Activated CD8-positive, alpha-beta memory T cell treated with anti-CD3 and anti-CD28 coated beads for 1 hour (primary cell): ENCODE measurements at places on chromosomes 7 and 10.

DNA sequence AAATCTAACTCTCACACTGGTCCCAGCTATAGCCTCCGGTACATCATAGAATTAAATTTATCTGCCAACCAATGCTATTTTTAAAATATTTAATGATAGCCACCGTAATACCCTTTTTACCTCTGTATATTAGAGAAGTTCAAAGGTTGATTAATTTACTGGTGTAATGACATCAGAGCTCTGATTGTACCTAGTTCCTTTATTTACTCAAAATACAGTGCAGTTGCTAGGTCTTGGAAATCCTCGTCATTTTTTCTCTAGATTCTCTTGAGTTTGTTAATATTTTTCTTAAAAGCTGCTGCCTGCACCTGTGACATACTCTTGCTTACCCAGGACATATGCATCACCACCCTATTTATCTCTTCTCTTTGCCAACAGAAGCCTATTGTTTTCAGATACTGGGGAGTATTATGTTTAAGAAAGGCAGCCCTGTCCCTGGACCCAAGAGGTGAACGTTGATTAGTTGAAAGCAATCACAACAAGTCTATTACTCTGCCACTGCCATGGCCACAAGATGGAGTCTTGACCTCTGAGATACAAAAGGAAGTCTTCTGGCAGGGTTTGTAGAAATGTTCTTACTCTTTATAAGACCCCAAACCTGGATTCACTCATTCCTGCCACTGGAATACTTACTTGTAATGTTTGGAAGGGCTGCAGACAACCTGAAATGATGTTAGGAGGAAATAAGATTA lies 25.6 kb upstream of the TMEM26 start:
- no peak for DNase-seq

- DNase-seq, result no peak
Measured at GRCh38 chr10:9900751-9901150, 1116.9 kb upstream of the CELF2 start.

DNA sequence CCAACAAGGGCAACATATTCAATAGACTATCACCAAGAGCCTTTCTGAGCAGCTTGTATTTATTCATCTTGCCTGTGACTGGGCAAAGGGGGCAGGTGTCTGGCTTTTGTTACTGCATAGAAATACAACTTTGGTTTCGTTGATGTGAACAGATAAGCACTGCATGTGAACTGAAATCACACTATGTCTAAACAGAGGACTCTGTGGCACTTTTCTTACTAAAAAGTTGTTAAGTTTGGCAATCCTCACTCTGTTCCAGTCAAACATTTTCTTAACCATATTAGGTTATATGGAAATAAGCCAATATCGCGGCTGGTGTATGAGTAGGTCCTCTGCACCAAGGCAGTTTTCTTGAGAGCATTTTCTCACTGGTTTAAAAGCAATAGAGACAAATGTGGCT lies 48.5 kb downstream of the CALD1 start:
- no peak for DNase-seq

- DNase-seq, result no peak
Measured at GRCh38 chr10:74179111-74179710, 28.2 kb downstream of the ADK start.

DNA sequence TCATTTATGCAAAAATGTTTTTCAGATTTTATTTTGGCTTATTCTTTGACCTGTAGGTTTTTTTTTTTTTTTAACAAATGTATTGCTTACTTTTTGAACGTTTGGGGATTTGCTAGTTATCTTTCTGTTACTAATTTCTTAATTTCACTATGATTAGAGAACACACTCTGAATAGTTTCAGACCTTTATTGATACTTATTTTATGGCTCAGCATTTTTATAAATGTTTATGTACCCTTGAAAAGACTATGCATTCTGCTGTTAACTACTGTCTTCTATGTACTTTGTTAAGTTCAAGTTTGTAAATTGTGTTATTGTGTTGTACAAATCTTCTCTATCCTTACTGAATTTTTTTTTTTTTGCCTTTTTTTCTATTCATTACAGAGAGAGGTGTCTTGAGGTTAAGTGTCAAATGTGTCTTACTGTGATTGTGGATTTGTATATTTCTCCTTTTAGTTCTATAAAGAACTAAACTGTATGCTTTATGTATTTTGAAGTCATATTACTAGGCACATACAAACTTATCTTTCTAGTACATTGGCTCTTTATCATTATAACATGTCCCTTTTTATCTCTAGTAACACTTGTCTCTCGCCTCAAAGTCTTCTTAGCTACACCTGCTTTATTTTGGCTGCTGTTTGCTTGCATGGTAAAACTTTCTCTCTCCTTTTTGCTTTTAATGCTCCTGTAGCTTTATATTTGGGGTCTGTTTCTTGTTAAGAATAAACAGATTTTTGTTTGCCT lies 8.1 kb downstream of the MKLN1 start:
- no peak for DNase-seq

GRCh38 chr7:150784954-150785353 lies 15.2 kb downstream of the TMEM176B start:
- DNase-seq, result no peak

- no peak for DNase-seq
Measured at GRCh38 chr7:47587351-47587750, 5.4 kb upstream of the TNS3 start.

- no peak for DNase-seq
Measured at GRCh38 chr10:79112881-79113431, 44.2 kb downstream of the ZMIZ1 start.

- no peak for DNase-seq
Measured at GRCh38 chr7:135168489-135169140, 1.9 kb downstream of the CYREN start.

- no peak for DNase-seq
Measured at GRCh38 chr10:130190737-130191115, 54.5 kb downstream of the GLRX3 start.

- no peak for DNase-seq
Measured at GRCh38 chr7:84069033-84069432, 125.6 kb downstream of the SEMA3A start.

DNA sequence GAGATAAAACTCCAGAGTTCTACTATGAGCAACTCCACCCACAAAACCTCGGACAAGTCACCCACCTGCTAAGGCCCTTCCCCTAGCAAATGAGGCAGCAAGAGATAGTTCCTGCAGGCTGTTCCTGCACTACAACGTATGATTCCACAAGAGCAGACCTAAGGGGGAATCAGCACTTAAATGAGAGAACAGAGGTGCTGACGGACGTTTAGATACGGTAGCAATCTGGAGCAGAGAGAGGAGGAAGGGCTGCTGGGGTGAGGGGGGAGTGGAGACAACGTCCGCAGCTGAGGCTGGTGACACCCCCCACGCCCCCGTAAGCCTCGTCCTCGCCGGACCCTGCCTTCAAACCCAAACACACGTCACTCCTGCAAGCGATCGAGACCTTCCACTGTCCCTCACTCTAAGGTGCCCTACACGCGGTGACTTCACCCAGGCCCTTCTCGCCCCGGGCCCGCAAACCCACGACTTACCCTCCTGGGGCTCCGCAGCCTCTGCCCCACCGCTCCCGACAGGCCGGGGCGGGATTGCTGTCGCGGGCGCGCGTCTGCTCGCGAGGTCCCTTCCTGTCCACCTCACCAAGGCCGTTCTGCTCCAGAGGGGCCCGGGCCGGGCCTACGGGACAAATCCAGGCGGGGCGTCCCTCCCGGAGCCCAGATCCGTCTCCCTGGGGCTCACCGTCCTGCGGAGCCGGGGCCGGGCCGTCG lies 635 bp downstream of the ZNF12 start:
- no peak for DNase-seq

DNA sequence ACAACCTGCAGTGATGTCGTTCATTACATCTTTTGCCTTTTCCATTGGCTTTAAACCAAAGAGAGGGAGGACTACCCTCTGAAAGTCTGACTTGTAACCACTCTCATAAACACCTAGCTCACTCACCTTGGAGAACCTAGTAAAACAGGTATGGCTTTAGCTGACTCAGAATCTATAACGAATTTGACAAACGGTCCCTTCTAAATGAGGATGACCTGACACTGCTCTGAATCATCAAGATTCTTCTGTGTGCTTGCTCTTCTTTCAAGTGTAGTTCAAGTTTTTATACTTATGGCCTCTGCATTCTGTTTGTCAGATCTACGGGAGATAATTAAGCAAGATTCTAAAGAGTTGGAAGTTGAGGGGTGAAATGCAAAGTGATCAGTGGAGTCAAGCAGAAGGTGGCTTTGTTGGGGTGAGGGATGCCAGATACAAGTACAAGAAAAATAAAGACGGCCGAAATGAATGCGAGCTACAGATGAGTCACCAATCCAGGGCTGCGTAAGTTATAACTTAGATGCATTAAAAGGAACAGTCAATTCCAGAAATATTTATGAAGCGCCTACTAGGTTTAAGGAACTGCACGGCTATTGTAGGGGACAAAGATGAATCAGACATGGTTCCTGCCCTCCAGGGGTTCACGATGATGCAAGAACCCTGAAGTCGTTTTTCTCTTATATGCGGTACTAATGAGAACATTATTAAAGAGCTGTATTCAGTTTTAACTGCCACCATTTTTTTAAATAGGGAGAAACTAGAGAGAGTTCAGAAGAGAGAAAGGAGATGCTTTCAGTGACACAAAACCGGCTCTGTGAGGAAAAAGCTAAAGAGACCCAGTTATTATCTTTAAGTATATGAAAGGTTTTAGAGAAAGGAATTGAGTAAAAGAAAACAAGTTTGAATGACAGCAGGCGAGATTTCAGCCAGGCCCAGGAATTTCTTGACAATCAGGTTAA lies 6.5 kb downstream of the HIPK2 start:
- DNase-seq, result no peak

GRCh38 chr7:128381161-128381821 lies 19.8 kb upstream of the PRRT4 start:
- no peak for DNase-seq

GRCh38 chr7:34059136-34059828 lies 153.9 kb downstream of the BMPER start:
- no peak for DNase-seq

- DNase-seq, result no peak
Measured at GRCh38 chr10:128606055-128606454, 479.8 kb upstream of the MKI67 start.

- DNase-seq, result no peak
Measured at GRCh38 chr7:132256721-132257212, 319.5 kb downstream of the PLXNA4 start.

- DNase-seq, result no peak
Measured at GRCh38 chr10:77317221-77317620, 320.4 kb downstream of the KCNMA1 start.

GRCh38 chr7:135859538-135859937 lies 110.9 kb upstream of the FAM180A start:
- no peak for DNase-seq

DNA sequence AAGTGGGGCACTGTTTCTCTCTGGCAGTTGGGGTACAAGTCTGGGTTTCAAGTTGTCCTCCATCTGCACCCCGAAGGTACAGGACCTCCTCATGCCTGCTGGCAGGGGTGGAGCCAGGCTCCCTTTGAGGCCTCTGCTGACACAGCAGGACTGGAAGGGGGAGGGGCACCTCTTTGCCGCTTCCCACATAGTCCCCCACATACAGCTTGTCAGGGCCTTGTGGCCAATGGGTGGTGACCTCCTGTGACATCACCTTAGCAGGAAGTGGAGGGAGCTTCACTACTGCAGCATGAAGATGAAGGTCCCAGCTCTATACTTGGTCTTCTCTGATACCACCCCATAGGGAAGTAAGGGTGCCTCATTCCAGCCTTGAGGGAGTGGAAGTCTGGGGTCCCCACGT lies 167.8 kb downstream of the RAMP3 start:
- DNase-seq, result no peak

DNA sequence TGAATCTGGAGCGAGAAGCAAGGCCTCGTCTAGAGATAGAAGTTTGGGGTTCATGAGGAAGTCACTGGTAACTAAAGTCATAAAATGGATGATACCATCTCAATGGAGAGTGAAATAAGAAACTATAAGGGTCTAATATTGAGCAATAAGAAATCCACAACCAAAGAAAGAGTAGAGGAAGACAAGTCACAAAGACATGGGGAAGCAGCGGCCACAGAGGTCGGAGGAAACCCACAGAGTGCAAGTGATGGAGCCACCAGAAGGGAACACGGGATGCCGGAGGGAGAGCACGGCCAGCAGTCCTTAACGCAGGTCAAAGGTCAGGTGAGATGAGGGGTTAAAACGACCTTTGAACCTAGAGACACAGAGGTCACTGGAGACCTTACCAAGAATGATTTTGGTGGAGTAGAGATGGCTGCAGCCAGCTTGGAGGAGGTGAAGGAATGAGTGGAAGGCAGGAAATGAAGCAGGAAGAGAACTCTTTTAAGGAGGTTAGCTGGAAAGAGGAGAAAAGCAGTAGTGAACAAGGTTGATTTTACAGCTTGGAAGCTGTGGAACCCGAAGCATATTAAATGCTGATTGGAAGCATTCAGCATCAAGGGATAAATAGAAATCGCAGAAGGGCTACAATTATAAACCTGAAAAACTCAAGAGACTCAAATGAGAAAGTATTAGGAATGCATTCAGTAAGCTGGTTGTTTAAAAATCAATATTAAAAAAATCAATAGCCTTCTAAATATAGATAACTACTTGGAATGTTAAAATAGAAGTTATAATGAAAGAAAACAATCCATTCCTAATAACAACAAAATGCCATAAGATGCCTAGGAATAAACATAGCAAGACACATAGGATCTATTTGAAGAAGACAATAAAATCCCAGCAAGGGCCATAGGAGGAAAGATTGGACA lies 93.7 kb downstream of the SVOPL start:
- DNase-seq, result no peak

DNA sequence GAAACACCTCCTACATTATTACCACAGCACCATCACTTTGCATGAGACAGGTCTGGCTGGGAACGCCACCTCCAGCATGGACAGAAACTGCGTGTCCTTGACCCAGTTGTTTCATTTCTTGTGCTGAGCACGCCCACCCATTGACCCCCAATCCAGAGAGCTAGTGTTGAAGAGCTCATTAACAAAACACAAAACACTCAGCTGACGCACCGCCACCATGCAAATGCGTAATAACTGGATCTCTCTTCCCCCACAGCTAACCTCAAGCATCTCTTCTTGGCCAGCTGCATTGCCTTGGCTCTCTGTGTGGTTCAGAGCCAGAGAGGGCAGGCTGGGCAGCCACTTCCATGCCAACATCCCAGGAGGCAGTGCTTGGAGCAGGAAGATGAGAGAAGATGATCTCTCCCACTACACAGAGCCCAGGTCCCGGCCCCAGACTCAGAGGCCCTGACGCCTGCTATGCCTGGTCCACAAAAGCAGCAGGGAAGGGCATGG lies 173.5 kb downstream of the PLXNA4 start:
- DNase-seq, result no peak
